NCI-H1436 (cell line): ENCODE measurements at places on chromosomes 7 and 10.

DNA sequence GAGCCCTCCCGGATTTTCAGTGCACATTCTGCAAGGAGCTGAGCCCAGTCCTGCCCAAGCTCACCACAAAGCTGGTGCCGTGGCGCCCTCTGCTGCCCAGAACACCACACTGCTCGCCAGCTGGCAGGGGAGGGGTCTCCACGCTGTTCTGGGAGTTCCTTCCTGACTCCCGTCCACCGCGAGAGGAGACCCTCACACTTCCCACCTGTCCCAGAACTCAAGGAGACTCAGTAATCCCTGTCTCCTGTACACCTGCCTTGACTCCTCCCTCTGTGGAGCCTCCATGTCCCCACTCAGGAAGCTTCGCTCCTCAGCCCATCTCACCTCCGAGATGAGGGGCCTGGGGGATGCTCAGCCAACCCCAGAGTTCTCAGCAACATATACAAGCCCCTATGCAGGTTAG is 11.3 kb downstream of the C10orf105 start:
- peak; percentile 43 for DNase-seq

DNA sequence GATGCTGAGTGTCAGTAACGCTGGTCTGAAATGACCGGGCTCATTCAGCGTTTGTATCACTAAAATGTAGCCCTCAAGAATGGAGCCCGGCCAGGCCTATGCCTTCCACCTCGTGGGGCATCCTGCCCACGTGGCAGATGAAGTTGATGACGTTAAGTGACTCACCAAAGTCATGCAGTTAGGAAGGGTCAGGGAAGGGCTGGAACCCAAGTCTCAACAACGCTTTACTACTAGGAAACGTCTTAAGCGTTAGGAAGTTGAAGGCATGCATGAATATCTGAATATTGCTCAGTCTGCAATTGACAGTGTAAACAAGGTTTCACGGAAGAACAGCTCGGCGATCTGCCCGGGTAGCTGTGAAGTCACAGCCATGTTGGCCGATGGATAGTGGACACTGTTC is 14.0 kb upstream of the UBE3C start:
- no peak for DNase-seq

- peak; percentile 79 for DNase-seq
Measured at GRCh38 chr10:78199005-78199725, 165.5 kb downstream of the RPS24 start.

DNA sequence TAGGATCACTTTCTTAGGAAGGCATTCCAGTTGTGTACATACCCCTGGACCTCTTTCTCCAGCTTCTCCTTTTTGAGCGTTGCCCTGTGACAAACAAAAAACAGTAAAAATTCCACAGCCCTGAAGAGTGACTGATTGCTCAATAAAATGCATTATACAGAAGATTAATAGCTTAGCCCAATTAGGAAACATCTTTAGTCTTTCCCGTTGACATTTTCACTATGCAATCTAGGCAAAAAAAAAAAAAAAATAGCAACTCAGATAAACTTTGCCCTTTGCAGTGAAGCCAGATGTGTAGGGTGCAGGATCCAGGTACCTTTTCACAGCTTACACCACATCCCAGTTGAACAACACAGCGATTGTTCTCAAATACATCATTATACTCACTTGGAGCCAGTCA is 17.9 kb downstream of the COL28A1 start:
- no peak for DNase-seq

DNA sequence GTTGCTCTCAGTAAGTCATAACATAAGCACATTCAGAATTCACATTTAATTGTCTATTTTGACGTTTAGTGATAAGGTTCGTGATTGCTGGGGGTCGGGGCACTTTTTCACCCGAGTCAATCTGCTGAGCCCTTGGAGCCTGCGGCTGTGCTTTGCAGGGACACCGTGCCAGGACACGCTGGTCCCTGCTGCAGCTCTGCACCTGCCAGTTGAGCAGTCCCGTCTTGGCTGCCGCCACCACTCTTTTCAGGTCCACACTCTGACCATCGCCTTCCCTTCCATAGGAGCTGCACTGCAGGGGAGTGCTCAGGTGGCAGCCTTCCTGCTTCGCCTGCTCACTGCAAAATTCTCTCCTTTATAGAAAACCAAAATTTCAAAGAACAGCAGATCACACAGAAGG is 36.4 kb downstream of the CUL1 start:
- no peak for DNase-seq

DNA sequence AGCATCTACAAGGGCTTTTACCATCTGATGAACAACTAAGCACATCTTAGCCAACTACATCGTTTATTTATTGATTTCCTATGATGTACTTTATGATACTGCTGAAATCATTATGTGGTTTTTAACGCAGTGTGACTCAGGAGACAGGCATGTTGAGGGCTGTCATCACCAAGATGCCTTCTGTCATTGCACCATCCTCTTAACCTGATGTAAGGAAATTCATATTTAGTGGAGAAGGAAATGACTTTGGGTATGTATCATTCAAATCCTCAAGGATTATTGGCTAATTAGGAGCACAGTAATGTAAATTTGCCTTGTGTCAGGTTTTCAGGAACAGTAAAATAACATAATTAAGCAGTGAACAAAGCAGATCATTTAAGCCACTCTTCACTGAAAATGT is 138.5 kb upstream of the MGMT start:
- DNase-seq = no peak

DNA sequence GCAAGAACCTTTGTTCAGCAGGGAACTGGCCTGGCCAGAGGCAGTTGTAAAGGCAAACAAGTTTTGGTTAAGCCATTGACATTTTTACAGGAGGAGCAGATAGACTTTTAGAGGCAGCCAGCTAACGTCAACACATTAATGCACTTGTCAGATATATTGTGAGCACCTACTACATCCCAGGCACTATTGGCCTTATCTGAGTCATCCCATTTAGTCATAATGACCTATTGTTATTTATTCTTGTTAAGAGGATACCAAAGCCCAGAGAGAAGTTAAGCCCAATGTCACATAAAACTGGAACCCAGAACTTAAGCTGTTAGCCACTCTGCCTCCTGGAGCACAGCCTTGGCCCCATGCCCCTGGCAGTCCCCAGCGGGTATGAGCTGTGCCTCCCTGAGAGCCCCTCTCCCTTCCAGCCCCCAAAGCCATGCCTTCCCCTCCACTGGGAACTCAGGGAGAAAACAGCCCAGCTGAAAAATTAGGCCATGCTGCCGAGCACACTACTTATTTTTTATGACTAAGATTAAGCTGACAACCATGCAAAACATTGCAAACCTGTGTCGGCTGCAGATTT is 32.7 kb upstream of the TRIM8 start:
- no peak for DNase-seq

DNA sequence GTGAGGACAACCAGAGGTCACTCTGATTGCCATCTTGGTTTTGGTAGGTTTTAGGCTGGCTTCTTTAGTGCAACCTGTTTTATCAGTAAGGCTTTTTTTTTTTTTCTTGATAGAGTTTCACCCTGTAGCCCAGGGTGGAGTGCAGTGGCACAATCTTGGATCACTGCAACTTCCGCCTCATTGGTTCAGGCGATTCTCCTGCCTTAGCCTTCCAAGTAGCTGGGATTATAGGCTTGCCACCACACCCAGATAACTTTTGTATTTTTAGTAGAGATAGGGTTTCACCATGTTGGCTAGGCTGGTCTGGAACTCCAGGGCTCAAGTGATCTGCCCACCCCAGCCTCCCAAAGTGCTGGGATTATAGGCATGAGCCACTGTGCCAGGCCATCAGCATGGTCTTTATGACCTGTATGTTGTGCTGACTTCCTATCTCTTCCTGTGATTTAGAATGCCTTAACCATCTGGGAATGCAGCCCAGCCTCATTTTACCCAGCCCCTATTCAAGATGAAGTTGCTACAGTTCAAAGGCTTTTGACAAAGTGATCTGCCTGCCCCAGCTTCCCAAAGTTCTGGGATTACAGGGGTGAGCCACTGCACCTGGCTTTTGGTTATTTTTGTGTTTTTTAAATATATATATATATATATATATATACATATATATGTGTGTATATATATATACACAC is 7.0 kb upstream of the ZNF425 start:
- no peak for DNase-seq

DNA sequence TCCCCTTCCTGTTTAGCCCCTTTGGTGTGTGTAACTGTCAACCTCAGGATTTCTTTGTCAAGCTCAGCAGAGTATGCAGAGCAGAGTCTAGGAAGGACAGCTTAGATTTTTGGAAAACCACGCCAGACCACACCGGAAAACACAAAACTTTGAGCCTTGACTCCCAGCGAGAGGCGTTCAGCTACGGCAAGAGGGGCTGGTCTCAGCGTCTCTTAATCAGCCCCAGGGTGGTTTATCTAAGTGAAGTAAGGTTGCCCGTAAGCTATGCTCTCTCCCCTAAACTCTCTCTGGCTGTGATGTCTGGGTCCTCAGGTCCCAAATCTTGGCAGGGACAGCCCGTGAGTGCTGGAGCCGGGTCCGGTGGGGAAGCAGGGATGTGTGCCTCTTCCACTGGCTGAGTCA is 230.9 kb downstream of the KLF6 start:
- no peak for DNase-seq

DNA sequence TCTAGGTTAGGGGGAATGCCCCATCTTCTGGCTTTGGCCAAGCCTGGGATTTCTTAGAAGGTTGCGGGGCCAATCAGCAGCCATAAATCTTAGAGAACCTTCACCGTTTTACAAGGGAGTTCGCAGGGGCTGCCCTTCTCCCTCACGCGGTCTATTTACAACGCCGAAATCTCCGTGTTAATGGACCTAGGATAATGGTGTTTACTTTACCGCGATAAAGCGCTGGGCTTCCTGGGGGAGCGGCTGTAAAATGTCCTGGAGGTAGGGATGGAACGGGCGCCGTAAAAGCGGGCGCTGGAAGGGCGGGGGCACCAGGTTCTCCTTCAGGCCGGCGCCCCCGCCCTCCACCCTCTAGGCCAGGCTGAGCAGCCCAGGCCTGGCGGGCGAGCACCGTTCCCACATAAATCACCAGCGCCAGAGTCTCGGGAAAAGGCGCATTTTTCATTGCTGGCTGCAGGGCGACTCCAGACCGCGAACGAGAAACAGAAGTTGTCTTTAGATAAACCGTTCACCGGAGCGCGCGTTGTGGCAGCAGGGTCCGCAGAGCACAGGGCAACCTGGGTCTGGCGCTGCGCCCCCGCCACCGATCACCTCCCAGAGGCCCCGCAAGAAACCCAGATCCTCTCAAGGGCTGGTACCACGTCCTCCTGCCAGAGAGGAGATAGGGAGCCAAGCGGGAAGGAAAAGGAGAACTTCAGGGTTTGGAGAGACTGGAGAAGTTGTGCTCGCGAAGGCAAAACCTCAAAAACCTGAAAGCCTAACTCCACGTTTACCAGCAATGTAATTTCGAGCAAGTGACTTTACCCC is 12.5 kb upstream of the NKX2-3 start:
- DNase-seq = no peak

GRCh38 chr7:26167303-26167934 is 15.4 kb downstream of the NFE2L3 start:
- DNase-seq = no peak

DNA sequence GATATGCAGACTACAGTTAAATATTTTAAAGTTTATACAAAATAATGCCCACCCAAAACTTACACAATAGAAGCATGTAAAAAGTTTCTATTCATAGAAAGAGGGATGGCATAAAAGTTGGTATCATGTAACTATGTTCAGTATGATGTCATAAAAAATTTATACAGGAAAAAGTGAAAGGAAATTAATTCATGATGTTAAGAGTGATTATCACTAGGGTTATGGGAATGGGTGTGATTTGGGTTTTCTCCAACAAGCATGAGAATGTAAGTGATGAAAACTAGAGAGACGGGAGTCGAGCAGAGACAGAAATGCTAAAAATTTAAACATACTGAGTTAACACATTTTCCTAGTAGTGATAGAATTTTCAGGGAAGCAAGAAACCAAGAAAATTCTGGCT is 52.7 kb downstream of the GDI2 start:
- DNase-seq = no peak

- DNase-seq = no peak
Measured at GRCh38 chr10:10149899-10150298, 867.8 kb upstream of the CELF2 start.

DNA sequence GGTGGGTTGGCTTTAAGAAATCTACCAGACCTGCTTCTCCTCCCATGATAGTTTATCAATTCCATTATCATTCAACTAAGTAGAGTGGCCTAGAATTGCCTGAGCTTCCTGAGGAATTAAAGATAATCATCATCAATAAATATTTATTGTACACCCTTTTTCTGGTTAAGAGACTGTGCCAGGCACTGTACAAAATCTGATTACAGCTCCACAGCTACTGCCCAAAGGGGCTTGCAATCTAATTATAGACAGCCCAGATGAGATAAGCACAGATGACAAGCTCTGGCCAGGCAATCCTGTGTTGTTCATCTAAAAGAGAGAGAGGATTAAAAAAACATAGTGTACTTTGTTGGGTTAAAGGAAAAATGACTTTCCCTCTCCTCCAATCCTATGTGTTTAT is 586.4 kb downstream of the GATA3 start:
- DNase-seq = no peak

- DNase-seq = no peak
Measured at GRCh38 chr10:127989481-127990012, 82.6 kb downstream of the PTPRE start.

DNA sequence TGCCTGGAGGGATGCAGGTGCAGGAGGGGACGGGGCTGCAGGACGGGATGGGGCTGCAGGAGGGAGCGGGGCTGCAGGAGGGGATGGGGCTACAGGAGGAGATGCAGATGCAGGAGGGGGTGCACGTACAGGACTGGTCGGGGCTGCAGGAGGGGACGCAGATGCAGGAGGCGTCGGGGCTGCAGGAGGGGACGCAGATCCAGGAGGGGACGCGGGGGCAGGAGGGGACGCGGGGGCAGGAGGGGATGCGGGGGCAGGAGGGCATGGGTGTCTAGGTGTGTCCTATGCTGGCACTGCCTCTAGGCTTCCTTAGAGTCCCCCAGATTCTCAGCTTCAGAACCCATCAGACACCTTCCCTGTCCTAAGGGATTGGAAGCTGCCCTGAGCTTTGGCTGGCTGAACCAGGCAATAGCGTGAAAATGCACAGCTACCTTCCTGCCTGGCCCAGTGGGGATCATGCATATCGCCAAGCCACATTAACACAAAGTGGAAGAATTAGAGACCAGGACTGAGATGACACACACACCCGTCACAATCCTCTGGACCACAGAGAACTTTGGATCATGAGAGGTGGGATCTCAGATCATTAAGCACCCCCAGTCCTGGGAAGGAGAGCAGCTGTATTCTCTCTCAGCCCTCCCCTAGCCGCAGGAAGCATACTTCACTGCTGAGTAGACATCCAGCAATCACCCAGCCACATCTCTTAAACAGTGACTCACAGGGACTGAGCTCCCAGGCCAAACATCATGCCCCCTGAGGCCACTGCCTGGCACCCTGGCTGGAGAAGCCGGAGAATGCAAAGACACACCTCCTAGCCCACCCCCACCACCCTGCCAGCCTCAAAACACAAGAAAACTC is 67.3 kb downstream of the VWA2 start:
- DNase-seq = no peak

GRCh38 chr10:95035332-95036295 is 33.7 kb downstream of the CYP2C8 start:
- DNase-seq = no peak

DNA sequence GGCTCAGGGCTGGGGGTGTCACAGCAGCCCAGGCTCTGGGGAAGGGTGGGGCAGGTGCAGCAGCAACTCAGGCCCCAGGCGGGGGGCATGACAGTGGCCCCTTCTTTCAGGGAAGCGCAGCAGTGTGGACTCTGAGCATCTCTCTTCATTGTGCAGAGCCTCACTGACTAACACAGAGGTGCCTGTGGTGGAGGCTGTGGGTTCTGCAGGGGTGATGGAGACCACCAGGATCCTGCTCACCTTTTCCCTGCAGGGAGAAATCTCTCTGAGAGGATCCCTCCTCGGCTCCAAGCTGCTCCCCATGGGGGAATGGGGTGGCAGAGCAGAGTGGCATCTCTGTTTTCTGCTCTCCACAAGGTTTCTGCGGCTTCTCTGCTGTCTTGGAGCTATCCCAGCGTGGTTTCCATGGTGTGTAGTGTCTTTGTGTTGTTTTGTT is 37.8 kb upstream of the SHH start:
- no peak for DNase-seq
